Common myeloid progenitor, CD34-positive (primary cell): ENCODE measurements at places on chromosomes 2 and 18.

GRCh38 chr2:109674894-109675534, 60.9 kb downstream of the SOWAHC start:
- no peak for DNase-seq

GRCh38 chr2:23460228-23460627, 75.2 kb downstream of the KLHL29 start:
- DNase-seq, result peak; percentile 20

GRCh38 chr18:2191180-2191790, 380.0 kb downstream of the METTL4 start:
- DNase-seq, result no peak

- no peak for DNase-seq
These were observed 649.3 kb upstream of the SOX11 start for GRCh38 chr2:5042666-5043440.

DNA sequence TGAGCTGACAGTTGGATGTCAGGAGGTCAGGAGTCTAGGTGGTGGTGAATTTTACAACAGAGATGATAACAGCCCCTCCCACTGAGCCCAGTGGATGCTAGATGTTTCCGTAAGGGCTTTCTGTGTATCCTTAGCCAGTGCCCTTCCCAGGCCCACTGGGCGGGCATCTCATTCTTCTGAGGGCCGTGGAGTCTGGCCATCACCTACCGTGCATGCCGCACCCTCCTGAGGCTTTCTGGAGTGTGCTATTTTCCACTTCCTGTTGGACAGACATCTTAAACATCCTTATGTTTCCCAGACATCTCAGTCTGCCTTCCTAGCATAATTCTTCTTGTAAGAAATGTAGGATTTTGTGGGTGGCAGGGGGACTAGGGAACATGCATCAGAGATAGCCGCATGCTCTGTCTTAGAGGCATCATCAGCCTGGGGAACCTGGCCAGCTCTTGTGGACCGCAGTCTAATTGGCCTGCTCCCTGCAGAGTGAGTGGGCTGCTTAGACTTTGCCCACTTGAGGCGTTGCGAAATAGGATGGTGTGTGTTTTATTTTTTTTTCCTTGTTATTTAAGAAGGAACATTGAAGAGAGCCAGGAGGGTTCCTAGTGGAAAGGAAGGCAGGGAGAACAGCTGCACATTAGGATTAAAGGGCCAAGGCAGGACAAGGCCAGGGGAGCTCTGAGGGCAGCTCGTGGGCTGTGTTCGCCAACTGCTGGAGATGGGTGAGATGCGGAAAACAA, 135.8 kb downstream of the SH3RF3 start:
- DNase-seq, result no peak

- DNase-seq, result no peak
These were observed 505.4 kb upstream of the MYT1L start for GRCh38 chr2:2836343-2837070.

GRCh38 chr2:4903656-4904348, 788.4 kb upstream of the SOX11 start:
- no peak for DNase-seq

- no peak for DNase-seq
These were observed 145.8 kb downstream of the MCFD2 start for GRCh38 chr2:46769809-46770208.

- no peak for DNase-seq
These were observed 584 bp downstream of the COA5 start for GRCh38 chr2:98607741-98608115.

DNA sequence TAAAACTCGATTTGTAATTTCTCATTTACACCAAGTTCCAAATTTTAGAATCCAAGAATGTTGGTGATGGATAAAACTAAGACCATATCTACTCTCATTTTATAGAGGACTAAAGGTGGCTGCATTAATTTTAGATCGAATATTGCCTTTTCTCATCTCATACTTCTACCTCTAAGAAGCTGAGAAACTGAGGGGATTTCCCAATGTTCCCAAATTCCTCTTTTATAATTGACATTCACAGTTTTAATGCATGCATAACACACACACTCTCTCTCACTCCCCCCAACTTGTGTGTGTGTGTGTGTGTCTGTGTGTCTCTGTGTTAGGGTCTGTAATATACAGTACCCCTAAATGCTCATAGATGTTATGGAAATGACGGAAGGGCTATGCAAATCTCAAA, 328.8 kb upstream of the SLC14A2 start:
- no peak for DNase-seq

DNA sequence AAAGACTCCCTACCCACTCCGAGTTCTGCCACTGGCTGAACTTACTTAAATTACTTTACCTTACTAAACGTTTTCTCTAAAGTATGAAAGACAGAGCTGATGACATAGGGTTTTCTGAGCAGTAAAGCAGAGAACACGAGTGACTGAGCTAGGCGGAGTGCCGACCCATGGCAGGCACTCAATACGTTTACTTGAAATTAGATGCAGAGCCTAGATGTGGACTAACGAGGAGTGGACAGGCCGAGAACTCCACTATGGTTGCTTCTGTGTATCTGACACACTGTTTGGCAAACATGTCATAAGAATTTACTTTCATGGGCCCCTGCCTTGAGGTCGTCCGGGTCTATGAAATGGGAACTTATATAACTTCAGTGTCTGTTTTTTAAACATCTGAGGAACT, 471.0 kb downstream of the STK39 start:
- DNase-seq, result no peak

GRCh38 chr2:127586746-127587295, 51.3 kb downstream of the MYO7B start:
- DNase-seq, result no peak

- DNase-seq, result peak; percentile 81
These were observed 237.3 kb downstream of the C1D start for GRCh38 chr2:67825476-67825875.

GRCh38 chr18:57142324-57142723, 4.6 kb upstream of the BOD1L2 start:
- DNase-seq, result no peak

DNA sequence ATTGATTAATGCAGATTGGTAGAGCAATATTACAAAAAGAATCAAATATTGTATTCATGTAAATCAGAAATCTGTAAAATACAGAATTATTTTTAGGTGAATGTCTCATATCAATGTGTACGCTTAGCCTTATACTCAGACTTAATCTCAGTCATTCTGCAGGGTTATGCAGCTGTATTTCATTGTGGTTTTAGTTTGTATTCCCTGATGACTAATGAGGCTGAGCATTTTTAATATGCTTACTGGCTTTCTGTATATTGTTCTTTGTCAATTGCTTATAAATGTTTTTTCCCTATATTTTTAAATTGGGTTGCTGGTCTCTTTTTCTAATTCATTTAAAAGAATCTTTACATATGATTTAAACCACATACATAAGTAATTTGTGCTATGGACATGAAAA, 50.1 kb downstream of the CDH19 start:
- DNase-seq, result no peak

- DNase-seq, result no peak
These were observed 148.8 kb upstream of the DLGAP1 start for GRCh38 chr18:4603955-4604354.

DNA sequence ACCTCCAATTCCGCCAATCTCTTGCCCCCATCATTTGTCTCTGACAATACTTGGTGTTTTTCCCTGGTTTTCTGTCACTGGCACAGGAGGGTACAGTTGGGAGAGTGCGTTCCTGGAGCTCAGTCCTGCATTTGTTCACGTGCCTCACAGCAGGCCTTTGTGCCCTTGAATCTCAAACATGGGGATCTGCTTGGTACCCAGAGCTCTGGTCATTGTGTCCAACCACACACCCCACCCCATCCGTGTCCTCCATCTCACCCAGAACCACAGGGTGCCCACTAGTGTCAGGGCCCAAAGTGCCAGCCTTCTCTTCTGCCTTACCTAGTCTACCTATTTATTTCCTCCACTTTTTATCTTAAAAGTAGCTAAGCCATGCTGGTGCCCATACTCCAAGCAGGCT, 16.2 kb downstream of the GAREM2 start:
- no peak for DNase-seq

- DNase-seq, result no peak
These were observed 1807.0 kb downstream of the SUCLG1 start for GRCh38 chr2:82652117-82652516.

- DNase-seq, result no peak
These were observed 156.2 kb upstream of the KCNH7 start for GRCh38 chr2:162994718-162995117.

DNA sequence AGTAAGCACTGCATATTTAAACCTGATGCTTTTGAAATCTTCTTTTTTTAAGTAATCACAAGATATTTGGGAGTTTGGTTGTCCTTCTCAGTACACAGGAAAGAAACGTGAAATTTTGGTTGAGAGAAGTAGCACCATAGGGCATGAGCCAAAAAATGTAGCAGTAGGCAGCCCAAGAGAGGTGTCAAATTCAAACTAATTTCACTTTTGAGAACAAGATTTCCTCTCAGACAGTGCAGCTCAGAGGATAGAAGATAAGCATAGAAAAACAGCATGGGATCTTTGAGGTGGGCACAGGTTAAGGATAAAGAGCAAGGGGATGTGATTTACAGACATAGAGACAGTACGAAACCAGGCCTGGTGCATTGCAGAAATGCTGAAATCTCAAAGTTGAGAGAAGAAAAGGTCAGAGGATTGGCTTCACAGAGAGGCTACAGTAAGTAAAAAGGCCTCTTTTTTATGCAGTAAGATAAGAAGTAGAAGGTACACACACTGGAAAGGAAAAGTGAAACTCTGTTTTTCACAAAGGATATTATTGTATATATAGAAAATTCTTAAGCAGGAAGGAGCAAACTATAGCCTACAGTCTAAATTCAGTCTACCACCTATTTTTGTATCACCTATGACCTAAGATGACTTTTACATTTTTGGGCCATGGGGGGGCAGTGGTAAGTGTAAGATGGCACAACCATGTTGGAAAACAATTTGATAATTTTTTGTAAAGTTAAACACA, 89.8 kb downstream of the PKP4 start:
- DNase-seq, result no peak

DNA sequence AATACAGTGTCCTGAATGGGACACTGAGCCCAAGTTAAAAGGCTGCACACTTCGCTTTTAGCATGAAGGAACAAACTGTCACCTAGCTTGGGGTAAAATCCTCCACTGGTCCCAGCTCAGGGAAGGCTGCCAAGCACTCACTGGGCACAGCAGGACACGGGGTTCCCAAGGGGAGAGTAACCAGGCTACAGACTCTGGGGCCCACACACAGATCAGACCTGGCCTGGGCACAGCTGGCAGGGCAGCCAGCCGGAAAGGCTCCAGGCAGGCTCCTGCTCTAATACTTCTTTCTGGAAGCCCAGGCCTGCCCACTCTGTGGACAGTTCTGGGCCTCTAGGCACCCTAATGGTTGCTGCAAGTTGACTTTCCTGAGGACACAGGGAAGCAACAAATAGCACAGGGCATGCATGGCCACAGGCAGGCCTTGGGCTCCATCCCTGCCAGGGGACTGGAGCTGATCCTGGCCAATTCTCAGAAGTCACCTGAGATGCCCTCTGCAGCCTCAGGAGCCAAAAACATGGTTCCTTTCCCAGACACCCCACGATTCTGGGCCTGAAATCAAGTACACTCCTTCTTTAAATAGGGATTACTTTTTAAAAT, 18.7 kb upstream of the SULT1C3 start:
- no peak for DNase-seq

DNA sequence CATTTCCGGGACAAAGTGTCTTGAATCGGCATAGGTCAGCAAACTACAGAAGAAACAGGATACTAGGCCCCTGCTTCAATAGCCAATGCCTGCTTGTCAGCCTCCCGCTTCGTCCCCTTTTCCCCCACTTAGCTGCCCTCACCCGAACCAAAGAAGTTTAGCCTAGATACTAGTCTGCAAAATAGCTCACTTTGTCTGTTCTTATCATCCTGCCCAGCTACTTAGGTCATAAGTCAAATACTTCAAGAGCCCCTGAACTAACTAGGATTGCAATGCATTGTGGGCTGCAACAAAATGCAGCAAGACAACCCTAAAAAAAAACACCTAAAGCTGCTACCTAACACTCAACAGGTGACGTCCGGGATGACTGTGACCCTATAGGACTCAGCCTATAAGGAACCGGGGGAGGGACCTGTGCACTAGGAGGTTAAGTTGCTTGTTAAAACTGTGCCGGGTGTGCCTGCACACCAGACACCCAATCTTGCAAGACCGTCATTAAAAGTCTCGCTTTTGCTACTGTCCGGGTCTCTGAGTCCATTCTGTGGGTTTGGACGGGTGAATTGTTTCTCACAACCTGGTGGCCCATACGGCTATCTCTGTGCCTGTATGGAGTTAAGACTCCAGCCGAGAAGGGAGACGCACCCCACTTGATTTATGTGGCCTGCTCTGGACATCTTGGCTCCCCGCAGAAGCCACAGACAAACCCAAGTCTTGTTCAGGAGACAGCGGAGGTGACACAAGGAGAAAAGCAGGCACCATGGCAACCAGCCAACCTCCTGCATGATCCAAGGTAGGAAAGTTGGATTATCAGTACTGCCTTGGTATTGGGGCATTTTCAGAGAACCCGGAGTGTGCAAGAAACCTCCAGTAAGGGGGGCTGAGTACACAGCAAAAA, 105.9 kb downstream of the HIBCH start:
- DNase-seq, result no peak

DNA sequence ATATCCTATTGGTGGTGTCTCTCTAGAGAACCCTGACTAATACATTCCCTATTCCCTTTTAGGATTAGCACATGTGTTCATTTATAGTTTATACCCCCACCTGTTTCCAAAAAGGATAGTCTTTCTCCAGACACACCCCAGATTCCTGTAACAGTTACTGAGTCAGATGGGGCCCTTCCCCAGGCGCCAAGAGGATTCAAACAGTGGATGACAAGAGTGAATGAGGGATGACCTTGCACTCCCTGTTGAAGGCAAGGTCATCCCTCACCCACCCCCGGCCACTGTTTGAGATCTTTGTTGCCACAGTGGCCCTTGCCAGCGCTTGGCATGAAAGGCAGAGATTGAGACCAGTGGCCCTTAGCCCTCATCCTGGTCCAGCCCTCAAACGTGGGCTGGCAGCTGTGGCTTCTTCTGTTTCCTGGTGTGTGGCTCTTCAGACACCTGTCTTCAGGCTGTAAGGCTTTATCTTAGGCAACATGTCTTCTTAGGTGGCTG, 15.3 kb upstream of the REEP1 start:
- no peak for DNase-seq

DNA sequence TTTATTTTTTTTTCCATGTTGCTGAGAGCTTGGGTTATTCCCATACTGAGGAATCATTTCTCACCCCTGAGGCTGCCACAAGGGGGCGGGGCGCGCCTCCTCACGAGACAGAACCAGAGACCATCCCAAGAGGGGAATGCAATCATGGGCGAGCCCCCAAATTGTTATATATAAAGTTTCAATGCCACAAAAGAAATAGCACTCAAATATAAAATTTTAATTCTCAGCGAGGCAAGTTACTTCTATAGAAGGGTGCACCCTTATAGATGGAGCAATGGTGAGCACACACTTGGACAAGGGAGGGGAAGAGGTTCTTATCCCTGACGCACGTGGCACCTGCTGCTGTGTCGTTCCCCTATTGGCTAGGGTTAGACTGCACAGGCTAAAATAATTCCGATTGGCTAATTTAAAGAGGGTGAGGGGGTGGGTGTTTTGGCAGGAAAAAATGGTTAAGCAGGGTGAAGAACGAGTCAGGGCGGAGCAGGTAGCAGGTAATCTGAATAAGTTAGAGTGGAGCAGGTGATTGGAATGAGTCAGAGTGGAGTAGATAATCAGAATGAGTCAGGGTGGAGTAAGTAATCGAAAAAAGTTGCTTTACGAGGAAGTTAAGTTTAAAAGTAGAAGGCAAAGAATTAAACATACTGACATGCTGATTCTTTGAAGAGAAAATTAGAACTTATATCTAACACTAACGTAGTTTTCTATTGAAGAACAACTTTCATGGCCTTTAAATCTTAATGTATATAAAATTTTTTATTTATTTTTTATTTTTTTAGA, 177.5 kb downstream of the MTCL1 start:
- no peak for DNase-seq

GRCh38 chr18:55240978-55241377, 281.7 kb upstream of the CCDC68 start:
- no peak for DNase-seq
